ENCODE measurements at places on chromosomes 4 and X. TPM values are rescaled to one million over a fixed set of nuclear protein-coding genes. Genes with fewer than 3 reads are reported as not detected.

MAP3K15 gene
- not detected for total RNA-seq

CFAP47 gene
- total RNA-seq: not detected

OPRPN gene
- not detected for total RNA-seq

VAMP7 gene
- total RNA-seq: 22.7 TPM

CSN1S1 gene
- not detected for total RNA-seq

All from CD4-positive, alpha-beta memory T cell (primary cell).